ENCODE measurements at places on chromosomes 12 and 14. TPM values are rescaled to one million over a fixed set of nuclear protein-coding genes. Genes with fewer than 3 reads are reported as not detected.
A peak's percentile ranks its signal among the peaks of the same experiment; 100 is the strongest.

SYNDIG1L gene
- total RNA-seq, result 0.64 TPM

OVCH1 gene
- 0.64 TPM for total RNA-seq

GPR132 gene
- 2.9 TPM for total RNA-seq

KLHL33 gene
- 0.33 TPM for total RNA-seq

NEUROD4 gene
- total RNA-seq, result not detected

DNA sequence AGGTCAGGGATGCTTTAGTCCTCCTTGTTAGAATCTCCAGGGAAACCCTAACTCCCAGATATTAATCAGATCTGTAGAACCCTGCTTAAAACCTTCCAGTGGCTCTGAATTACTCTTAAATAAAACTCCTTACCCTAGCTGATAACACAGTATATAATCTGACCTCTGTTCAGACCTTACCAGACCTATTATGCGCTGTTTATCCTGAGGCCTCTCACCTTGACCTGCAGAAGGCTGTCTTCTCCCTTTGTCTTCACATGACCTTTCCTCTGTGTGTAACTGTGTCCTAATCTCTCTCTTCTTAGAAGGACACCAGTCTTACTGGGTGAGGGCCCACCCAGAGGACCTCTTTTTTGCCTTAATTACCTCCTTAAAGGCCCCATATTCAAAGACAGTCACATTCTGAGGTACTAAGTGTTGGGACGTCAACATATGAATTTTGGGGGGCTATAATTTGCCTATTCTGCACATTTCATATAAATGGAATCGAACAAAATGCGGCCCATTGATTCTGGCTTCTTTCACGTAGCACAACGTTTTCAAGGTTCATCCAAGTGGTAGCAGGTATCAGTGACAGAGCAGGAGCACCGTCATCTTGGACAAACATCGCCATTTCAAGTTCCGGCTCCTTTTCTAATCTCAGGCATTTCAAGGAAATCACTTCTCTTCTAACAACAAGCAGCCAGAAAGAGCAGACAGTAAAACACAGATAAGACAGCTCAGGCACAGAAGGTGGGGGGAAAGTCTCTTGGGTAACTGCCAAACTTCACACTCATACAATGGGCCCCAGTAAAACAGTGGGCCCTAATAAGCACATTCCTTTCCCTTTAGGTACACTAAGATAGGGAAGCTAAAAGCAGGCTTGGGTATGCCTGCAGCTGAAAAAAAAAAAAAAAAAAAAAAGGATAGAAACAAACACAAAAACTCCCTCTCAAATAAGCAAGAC lies 200.2 kb upstream of the NUDT4 start:
- peak overlapping the region; percentile 54 for H3K27ac ChIP-seq
- no peak for DNase-seq
- no peaks in the 10 kb centered on the region for H3K36me3 ChIP-seq
- no peak overlapping the region for H3K4me3 ChIP-seq

- H3K4me3 ChIP-seq, result no peak overlapping the region
- no peaks in the 10 kb centered on the region for H3K36me3 ChIP-seq
- no peaks in the 10 kb centered on the region for H3K4me1 ChIP-seq
- no peak overlapping the region for H3K27ac ChIP-seq
Measured at GRCh38 chr14:48350971-48351370, 675.6 kb upstream of the MDGA2 start.

DNA sequence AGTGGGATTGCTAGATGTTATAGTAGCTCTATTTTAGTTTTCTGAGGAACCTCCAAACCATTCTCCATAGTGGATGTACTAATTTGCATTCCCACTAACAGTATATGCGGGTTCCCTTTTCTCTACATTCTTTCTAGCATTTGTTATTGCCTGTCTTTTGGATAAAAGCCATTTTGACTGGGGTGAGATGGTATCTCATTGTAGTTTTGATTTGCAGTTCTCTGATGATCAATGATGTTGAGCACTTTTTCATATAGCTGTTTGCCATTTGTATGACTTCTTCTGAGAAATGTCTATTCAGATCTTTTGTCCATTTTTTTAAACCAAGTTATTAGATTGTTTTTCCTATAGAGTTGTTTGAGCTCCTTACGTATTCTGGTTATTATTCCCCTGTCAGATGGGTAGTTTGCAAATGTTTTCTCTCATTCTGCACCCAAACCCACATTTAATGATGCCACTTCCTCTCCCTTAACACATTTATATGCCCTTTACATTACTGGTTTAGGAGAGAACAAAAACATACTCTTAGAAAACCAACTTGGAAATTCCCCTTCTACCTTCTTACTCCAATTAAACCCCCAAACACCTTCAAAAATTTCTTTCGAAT lies 48.2 kb downstream of the NELL2 start:
- DNase-seq, result no peak
- no peak overlapping the region for H3K4me3 ChIP-seq
- H3K27me3 ChIP-seq, result no peaks in the 10 kb centered on the region
- H3K4me1 ChIP-seq, result no peaks in the 10 kb centered on the region
- H3K36me3 ChIP-seq, result no peaks in the 10 kb centered on the region
- H3K27ac ChIP-seq, result no peak overlapping the region

DNA sequence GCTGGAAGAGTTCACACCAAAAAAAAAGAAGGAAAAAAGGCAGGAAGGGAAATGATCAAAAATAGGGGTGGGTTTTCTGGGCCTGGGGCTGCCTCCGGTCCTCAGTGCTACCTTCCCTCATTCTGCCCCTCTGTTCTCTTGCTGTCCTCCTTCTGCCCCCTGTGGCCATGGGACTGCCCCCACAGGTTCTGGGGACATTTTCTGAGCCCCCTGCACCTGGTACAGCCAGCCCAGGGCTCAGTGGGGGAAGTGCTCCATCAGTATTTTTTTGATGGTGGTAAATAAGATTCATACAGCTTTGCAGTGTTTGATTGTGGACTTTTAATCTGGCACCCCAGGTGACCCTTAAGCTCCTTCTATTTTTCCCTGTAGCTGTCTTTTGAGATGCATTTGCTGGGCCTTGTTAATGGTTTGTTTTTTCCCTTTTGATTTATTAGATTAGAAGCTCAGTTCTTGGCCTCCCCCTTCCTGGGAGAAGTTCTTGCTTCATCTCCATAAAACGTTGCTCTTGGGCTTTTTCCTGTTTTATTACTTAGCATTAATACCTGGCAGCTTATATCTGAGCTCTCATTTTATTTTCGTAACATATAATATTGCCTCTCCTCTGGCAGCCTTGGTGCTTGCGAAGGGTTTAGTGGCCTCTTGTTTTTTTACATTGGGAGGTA lies 43.1 kb downstream of the CHST11 start:
- H3K27ac ChIP-seq, result no peak overlapping the region
- no peak for DNase-seq
- H3K36me3 ChIP-seq, result no peaks in the 10 kb centered on the region
- no peaks in the 10 kb centered on the region for H3K27me3 ChIP-seq

GRCh38 chr14:73058922-73059673 lies 764 bp downstream of the RBM25 start:
- no peaks in the 10 kb centered on the region for H3K4me1 ChIP-seq
- peak; percentile 38 for DNase-seq
- peak overlapping the region; percentile 96 for H3K27ac ChIP-seq
- peak overlapping the region; percentile 93 for H3K4me3 ChIP-seq
- H3K27me3 ChIP-seq, result no peaks in the 10 kb centered on the region
- H3K36me3 ChIP-seq, result no peaks in the 10 kb centered on the region

Measured in breast epithelium (tissue), 4 donors.